HepG2 (cell line): ENCODE measurements at places on chromosomes 7 and 10. TPM values are rescaled to one million over a fixed set of nuclear protein-coding genes. Genes with fewer than 3 reads are reported as not detected.

DNA sequence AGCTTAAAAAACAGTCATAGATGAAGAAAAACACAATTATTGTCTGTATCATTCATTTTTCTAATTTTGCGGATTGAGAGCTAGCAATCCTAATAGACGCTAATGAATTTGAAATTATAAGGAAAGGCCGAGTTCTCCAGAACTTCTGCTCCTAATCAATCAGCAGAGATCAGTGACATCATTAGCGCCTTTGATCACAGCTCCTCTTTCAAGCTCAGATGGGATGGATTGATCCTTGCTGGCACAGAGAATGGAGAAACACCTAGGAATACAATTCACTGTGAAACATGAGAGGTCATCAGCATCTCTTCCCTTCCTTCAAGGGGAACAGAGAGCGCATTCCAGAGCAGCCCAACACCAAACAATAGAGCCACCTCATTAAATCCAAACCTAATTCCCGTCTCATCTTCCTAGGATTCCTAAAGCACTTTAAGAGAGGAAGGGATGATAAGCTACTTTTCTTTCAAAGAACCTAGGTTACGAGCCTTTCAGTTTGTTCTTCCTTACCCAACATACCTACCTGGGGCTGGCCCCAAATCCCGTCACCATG lies 24.4 kb downstream of the GLI3 start:
- no peak for DNase-seq

NME8 gene
- not detected in 2 replicates for total RNA-seq

- DNase-seq, result no peak
Observed at GRCh38 chr7:135843214-135843613, 94.6 kb upstream of the FAM180A start.

KCP gene
- 0.22 and 1.0 TPM in 2 replicates for total RNA-seq

HOXA6 gene
- total RNA-seq, result 0.95 and 1.3 TPM in 2 replicates

VIPR2 gene
- not detected in 2 replicates for total RNA-seq

DNA sequence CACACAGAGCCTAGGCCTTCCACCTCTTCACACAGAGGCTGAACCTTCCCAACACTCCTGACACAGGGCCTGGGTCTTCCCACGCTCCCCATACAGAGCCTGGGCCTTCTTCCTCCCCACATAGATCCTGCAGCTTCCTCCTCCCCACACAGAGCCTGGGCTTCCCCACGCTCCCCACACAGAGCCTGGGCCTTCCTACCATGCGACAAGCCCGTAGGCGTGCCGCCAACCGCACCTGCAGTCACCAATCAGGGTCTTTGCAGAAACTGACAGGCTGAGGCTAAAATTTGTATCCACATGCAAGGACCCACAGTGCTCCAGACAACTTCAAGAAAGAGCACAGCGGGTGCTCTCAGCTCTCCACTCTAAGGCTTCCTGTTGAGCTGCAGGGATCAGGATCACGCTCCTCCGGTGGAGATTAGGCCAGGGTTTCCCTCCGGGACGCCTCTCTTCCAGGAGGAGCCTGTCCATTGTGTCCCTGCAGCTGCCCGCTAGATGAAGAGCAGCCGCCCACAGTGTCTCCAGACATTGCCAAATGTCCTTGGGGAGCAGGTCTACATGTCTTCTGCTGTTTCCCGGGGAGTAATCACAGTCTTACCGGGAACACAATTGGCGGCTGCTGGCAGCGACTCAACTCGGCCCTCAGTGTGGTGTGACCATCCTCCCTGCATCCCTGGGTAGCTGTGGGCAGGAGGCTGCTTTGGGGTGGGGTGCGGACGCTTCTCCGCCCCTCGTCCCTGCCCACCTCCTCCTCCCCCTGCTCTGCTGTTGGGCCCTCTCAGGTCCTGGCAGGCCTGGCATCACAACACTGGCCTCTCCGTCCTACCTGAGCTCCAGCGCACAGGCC lies 9.7 kb downstream of the CFAP46 start:
- no peak for DNase-seq

GRCh38 chr10:48814933-48815332 lies 124.7 kb downstream of the LRRC18 start:
- DNase-seq, result no peak

DNA sequence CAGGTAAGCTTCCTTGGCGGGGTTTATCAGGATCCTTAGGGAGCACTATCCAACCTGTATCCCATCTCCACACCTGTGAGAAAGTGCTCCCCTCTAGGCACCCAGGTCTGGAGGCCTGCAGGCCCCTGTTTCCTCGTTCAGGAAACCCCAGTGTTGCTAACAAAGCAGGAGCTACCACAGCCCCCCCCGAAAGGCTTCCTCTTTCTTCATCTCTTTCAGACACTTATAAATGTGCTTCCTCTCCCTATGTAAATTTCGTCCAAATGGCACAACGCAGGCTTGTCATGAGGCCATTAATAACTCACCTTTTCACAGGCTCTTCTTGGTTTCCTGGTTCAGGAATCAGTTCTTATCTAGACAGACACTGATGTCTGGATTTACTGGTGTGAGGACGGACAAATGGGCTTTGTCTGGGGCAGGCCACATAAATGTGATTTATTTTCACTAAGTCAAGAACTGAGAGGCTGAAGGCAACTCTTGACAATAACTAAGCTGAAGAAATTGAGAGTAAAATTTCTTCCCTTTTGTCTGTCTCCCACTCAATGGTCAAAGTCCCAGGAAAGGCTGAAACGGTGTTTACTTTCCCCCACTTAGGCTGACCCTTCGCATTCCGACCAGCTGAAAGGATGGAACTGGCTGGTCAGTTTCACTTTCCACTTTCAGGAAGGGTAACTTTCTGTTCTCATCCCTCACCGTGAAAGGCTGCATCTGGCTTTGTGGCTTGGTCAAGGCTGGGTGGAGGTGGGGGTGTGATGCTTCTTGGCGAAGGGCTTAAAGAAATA lies 46.8 kb downstream of the PIK3AP1 start:
- DNase-seq, result peak; percentile 80

PGAM2 gene
- 0.22 TPM in 1 of 2 replicates, not detected in the other for total RNA-seq

GLI3 gene
- not detected in 2 replicates for total RNA-seq

GRCh38 chr10:112269266-112269665 lies 13.9 kb upstream of the TECTB start:
- DNase-seq, result no peak

DNA sequence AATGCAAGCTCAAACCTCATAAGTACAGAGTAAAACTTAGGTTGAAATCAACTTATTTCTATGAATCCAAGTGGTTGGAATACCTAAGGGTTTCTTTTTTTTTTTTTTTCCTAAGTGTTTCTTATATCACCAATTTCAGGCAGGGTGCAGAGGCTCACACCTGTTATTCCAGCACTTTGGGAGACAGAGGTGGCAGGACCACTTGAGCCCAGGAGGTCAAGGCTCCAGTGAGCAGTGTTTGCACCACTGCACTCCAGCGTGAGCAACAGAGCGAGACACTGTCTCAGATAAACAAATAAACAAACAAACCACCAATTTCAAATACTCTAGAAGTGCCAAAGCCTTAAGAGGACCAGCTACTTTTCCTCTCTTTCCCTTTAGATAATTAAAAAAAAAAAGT lies 39.2 kb upstream of the SPOCK2 start:
- DNase-seq, result no peak

CLCN1 gene
- not detected in 2 replicates for total RNA-seq

DNA sequence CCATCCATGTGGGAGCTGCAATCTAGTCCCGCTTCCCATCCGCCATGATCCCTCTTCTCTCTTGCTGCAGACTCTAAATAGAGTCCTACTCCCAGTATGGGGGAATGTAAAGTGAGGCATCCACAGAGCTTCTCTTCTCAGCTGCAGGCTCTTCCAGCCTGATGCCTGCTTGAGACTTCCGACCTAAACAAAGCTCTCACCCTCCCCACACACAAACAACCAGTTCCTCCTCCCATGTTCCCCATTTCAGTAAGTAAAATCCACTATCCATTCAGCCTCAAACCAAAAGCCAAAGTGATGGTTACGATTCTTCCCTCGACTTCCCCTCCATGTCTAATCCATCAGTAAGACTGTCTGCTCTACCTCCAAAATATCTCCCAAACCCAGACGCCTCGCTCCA lies 108.2 kb upstream of the NFE2L3 start:
- no peak for DNase-seq

GRCh38 chr10:70162892-70163201 lies 7.5 kb downstream of the SAR1A start:
- no peak for DNase-seq

- no peak for DNase-seq
Observed at GRCh38 chr10:70969188-70969587, 80.8 kb upstream of the PCBD1 start.

PPP1R17 gene
- total RNA-seq, result not detected in 2 replicates

DNA sequence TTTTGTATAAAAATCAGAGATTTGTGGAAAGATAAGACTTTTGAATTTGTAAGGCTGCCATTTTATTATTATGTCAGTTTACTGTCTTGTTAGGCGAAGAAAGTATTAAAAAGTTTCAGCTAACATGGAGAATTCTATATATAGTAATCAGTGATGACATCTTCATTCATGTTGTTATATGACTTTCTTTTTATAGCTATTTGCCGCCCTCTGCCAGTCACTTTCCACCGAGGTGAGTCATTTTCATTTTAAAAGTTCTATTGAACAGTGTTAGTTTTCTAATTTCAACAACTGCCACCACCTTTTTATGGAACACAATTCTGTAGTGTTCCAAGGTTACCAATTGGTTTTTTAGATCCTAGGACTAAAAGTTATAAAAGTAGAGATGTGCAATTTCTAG lies 11.8 kb downstream of the CUTC start:
- no peak for DNase-seq

- DNase-seq, result no peak
Observed at GRCh38 chr7:94406696-94407095, 12.0 kb downstream of the COL1A2 start.

DNA sequence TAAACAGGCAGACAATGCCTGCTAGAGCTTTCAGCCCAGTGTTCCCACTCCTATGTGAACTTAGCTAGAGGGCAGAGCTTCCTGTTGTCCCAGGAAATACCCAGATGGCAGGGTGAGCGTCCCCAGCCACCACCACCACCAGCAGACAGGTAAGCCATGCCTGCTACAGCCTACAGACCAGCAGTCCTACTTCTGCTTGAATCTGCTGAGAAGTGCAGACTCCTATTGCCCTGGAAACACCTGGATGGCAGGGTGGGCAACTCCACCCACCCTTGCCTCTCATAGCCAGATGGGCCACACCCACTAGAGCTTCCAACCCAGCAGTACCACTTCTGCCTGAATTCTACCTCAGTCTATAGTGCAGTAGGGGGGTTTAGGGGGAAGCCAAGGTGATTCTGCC lies 64.4 kb downstream of the FBXL13 start:
- DNase-seq, result no peak

GRCh38 chr7:31971049-31971667 lies 99.0 kb downstream of the PDE1C start:
- DNase-seq, result no peak

DNA sequence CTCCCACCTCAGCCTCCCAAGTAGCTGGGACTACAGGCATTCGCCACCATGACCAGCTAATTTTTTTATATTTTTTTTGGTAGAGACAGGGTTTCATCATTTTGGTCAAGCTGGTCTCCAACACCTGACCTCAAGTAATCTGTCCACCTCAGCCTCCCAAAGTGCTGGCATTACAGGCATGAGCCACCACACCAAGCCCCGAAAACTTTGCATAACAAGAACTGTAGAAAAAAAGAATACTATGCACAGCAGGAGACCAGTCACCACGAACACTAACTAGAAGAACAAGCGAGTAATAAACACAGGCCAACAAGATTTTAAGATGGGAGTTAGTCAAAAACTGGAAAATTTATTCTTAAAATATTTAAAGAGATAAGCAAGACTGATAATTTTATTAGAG lies 447.0 kb downstream of the ETV1 start:
- no peak for DNase-seq

DNA sequence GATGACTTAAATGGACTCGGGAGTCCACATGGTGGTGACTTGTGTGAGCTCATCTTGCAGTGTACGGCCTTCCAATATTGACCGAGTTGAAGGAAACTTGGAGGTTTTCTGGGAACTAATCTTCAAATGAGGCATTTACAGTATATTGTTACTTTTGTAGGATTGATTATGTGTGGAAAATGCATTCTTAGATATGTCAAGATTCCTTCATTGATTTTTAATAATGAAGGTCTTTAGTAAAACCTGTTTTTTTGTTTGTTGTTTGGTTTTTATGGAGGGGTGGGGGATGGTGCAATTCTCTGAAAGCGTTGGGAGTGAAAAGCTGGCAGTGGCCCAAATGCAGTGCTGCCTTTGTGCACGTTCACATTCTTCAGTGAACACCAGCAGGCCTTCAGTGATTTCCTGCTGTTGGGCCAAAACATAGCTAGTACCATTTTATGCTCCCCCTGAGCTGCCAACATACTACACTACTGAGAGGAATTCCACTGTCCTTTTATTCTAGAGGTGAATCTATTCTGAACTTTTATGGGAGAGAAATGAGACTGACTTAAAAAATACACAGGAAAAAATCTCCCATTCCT lies 50.4 kb downstream of the CCNY start:
- DNase-seq, result peak; percentile 32

DNA sequence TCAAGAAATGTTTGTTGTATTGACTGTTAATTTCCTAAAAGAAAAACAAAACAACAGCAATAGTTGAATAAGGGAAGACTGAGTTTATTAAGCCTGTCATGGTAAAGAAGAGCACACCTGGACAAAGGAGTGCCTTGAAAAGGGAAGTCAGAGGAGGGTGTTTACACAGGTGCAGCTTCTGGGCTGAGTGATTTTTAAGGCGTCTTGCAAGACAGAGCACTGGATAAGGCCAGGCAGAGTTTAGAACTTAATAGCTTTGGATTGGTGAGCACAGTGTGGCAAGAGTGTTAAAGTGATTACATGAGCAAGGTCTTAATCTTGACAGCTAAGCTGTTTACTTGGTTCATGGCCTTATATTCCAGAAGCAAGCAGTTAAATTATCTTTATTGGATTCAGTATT lies 423.2 kb downstream of the CNTNAP2 start:
- DNase-seq, result no peak

DNA sequence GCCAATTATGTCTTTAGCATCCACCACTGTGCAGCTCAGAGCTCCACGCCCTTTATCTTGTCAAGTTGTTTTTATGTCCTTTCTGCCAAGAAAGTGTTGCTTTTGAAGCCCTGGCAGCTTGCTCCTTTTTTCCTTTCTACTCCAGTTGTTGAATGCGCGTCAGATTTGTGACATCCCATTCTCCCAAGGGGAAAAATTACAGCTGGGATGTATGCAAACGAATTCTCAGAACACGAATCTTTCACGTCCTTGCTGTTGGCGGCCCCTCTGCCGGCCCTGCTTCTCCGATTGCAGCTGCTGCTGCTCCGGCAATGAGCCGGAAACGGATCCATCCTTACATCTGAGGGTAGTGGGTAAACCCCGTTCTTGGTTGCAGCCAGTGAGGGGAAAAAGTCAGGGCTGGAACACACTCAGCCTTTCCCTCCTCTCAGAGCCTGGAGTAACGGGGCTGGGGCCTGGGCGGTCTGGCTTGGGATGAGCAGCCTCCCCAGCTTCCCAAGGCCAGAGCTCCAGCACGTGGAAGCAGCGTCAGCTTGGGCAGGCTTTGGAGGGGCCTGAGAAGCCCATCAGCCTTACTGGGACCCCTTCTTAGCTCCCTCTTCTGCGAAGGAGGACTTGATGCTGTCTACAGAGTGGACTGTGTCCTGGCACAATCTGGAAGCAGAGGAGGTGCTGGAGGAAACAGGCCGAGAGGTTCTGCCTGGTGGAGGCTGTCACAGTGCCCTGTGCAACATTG lies 79.0 kb upstream of the CHST15 start:
- no peak for DNase-seq

PPP1R9A gene
- total RNA-seq, result 18.2 and 31.9 TPM in 2 replicates

- DNase-seq, result no peak
Observed at GRCh38 chr7:24601600-24601999, 28.3 kb downstream of the PALS2 start.

GRCh38 chr7:157900556-157900955 lies 563.8 kb downstream of the DNAJB6 start:
- no peak for DNase-seq
